Uterus (tissue), 4 donors: ENCODE measurements at places on chromosomes 2 and 18. TPM values are rescaled to one million over a fixed set of nuclear protein-coding genes. Genes with fewer than 3 reads are reported as not detected.

- no peak for DNase-seq
Observed at GRCh38 chr2:142545036-142545435, 332.4 kb upstream of the KYNU start.

- no peak for DNase-seq
Observed at GRCh38 chr2:191835539-191836350, 11.1 kb downstream of the CAVIN2 start.

Gene TMEM178A
- total RNA-seq, result 3.9 TPM

DNA sequence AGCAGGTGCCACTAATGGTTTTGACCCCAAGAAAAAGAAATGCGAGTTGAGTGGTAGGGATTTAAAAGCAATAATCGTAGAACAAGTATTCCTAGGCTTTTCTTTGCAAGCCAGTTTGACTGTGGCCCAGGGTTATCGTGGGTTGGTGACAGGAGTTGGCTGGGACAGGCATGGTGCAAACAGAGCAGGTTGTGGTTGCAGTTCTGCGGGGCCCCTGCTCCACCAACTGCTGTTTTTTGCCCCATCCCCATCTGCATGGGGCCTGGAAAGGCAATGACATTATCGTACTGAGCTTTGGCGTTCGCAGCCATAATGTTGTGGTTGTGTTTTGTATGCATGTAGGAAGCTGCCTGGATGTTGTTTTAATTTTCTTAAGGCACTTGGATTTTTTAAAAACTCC lies 274.0 kb downstream of the TSN start:
- no peak for DNase-seq

DNA sequence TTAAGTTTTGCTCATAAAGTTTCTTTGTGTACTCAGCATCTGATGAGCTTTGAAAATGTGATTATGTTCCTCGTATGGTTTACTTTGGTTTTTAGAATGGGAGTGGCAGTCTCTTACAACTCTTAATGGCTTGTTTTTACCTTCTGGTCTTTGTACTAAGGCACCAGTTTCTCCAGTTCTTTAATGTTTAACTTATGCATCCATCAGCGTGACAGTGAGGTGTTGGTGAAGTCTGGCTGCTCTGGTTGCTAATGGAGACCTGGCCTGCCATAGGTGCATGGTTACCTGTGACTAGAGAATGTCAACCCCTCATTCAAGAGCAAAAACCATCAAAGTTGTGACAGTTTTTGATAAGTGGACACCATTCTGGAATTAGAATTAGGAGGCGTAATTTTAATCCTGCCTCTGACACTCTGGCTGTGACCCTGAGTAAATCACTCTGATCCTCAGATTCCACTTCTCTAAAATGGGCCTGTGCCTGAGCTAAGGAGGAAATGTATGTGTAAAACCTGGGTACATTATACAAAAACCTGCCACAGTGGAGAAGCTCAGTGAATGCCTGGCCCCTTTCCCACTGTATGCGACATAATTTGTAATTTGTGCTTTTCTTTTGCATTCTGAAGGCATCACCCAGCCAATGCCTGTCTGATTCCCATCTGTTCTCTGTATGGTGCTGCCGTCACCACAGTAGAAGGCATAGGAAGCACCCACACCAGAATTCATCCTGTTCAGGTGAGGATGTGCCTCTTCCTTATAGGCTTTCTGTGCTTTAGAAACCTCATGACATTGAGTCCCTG lies 11.2 kb downstream of the AOX1 start:
- no peak for DNase-seq

DNA sequence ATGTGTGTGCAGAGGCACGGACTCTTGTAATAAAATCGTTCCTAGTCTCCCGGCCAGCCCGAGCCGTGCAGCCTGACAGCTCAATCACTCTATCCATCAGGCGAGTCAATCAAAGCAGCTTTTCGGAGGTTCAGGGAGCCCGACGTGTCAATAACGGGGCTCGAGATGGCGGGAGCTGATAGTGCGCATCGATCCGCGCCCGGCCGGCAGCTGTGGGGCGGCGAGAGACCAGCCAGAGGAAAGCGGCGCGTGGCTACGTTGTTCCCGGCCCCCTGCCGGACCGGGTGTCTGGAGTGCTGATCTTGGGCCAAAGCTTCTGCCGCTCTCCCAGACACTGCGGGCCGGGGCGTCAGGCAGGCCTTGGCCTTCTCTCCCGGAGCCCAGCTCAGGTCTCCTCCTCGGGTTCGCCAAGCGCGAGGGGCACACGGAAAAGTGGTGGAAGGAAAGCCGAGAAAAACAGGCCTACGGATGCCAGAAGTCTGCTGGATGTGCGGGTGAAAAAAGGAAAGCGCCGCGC lies 2.4 kb downstream of the EN1 start:
- no peak for DNase-seq

Gene BCL11A
- total RNA-seq, result 8.8 TPM

Gene NCL
- 68.8 TPM for total RNA-seq

Gene CDKL4
- 2.1 TPM for total RNA-seq

DNA sequence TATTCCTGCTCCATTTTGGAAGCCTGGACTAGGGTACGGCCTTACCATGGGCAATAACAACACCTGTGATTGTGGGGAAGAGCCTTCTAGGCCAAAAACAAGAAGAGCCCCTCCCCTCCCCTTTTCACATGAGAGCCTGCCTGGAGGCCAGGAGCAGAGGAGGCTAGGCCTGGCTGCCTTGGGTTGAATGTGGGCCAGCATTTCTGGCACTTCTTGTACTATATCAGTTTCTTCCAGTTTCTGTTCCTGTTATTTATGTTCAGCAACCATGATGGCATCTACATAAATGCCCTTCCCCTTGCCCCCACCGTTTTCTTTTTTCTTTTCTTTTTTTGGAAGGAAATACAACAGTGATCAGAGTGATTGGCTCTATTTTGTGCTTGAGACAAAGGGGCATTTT lies 58.4 kb downstream of the KCTD18 start:
- DNase-seq, result no peak

DNA sequence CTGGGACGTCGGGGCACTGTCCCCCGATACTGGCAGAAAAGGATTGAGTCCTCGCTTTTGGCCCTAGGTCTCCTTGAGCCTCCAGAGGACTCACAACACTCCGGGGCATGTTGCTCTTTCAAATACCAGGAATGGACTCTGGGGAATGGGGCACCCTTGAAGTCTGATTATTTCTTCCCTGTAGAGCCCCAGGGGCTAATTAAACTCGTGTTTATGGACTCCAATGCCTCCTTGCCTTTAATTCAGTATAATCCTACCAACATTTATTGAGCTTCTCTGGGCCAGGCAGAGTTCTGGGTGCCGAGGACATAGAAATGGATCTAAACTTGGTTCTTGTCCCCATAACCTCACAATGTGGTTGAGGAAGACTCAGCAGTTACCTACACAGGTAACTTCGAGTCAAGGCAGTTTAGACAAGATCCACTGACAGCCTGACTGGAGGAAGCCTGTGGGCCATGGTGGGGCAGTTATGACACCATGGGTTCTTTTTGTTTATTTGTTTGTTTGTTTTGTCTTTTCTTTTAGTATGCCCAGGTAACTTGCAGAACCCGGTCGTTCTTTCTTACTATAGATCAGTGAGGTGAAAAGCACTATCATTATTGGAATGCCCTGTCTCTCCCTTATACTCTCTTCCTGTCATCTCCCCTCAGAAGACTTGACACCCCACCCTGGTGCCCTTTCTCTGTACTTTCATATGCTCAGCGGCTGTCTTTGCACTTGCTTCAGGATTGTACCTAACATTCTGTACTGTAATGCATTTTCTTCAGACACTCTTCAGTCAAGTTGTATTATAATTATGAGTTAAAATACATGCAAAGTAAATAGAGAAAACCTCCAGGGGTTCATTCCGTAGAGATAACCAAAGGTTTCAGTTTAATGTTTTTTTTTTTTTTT lies 3.2 kb downstream of the CFLAR start:
- DNase-seq, result no peak

DNA sequence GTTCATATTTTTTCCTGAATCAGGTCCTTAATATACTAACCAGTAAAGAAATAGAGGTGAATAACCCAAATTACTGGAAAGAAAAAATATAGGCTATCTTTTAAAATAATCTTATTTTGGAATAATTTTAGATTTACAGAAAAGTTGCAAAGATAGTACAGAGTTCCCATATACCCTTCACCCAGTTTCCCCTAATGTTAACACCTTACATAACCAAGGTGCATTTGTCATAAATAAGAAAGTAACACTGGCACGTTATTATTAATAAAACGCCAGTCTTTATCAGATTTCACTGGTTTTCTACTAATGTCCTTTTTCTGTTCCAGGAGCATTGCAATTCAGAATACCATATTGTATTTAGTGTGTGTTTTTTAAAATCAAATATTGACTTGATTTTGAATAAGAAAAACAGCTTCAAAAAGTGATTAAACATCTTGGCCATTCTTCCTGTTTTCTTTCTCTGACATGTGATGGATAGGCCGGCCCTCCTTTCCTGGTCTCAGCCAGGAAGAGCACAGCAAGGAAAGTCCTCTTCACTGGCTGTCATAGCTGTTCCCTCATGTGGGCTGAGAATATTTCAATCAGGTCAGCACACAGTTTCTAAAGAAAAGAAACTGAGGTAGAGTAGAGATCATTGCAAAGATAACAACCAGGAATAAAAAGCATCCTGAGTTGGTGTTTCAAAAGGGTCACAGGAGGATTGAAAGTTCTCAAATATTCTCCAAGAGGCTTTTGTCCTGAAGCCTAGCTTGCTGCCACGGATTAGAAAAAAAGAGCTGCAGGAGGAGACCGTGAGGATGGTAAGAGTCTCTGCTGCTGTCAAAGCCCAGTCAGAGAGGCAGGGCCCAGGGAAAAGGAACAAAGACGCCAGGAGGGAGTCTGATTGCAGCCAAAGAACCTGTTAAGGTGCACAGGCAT lies 79.3 kb upstream of the ARL5A start:
- no peak for DNase-seq

DNA sequence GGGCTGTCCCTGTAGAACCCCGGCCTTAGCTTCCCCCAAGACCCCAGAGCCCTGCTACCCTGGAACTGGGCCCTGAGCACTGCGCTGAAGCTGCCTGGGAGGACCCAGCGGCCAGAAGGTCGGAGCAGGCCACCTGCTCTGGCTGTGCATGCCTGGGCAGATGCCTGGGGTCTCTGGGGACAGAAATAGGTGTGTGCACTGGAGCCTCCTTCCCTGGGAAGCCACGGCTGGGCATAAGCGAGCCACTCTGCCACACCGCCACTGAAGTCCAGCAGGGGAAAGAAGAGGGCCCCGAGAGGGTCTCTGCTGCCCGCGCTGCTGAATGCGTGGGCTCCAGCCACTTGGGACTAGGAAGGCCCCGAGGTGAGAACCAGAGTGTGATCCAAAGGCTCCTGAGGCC lies 6.7 kb downstream of the GBX2 start:
- no peak for DNase-seq

- DNase-seq, result no peak
Observed at GRCh38 chr2:62240546-62240945, 44.6 kb downstream of the B3GNT2 start.

GRCh38 chr2:9703701-9704221 lies 73.0 kb upstream of the YWHAQ start:
- no peak for DNase-seq

- no peak for DNase-seq
Observed at GRCh38 chr2:75476761-75477160, 84.0 kb downstream of the EVA1A start.

GRCh38 chr2:189854187-189854586 lies 69.9 kb downstream of the PMS1 start:
- DNase-seq, result no peak

DNA sequence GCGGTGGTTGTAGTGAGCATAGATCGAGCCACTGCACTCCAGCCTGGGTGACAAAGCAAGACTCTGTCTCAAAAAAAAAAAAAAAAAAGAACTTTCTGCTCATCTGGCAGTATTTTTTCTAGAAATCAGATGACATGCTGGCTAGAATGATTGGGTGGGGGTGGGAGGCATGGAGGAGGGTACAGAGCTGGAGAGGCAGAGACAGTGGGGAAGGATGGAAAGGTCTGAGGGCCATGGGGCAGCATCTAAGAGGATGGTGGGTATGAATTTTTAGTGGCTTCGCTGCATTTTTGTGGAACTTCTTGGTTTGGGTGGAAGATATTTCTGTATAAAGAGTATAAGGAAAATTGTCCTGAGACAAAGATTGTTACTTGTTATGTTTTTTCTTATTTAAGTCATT lies 23.3 kb downstream of the ARMC9 start:
- DNase-seq, result no peak

DNA sequence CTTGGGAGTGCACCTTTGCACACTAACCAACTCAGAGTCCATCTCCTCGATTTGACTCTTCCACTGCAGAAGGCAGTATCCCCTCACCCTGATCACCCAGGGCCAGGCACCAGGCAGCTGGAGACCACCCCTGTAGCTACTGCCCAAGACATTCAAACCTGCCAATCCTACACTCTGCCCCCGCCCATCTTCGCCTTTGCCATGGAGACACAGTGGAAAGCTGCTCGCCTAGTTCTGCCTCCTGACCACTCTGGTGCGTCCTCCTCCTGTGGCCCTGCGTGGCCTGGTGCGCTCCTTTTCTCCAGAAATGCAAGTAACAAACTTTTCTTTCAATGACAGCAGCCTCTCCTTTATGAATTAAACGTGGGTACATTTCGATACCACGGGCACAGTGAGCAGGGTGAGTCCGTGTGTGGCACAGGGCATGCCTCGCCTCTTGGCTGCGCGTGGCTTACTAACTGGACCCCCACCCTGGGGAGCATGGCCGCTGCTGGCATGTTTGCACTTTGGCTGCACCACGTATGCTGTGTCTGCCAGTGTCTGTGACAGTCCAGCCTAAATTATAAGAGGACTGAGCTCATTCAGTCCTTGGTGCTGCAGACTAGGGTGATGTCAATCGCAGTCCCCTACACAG lies 47.6 kb downstream of the LONRF2 start:
- DNase-seq, result no peak

DNA sequence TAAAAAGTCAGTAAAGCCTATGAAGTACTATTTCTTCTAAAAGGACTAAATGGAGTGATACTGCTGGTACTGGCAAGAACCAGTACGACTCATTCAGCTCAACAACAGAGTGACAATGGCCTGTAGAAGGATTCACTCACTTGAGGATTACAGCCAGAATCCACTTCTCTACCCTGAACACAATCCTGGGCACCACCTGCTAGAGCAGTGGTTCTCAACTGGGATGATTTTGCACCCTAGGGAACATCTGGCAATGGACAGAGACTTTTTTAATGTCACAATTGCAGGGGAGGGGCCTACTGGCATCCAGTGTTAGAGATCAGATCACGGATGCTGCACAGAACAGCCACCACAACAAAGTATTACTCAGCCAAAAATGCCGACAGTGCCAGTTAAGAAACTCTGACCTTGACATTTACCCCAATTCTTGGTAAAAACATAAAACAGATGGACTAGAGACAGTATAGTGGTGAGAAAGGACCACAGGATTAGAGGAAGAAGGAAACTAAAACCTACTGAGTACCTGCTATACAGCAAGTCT lies 5.0 kb downstream of the SPIRE1 start:
- no peak for DNase-seq

DNA sequence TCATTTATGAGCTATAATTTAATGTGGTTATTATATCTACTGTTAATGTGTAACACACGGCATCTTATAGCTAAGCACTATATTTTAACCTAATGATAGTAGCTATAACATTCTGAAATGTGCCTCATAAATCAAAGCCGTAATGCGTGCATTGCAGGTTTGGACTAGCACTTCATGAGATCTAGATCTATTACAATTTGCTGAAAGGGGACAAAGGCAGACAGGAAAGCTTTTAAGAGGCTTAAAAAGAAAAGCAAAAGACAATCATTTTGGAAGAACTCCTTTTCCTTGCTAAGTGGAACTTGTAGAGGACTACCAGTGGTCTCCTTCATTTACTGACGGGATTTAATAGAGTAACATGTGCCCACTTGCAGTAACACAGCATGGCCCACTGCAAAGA lies 213.1 kb downstream of the NBAS start:
- no peak for DNase-seq

Gene SLC30A3
- 0.88 TPM for total RNA-seq
